Brain microvascular endothelial cell (primary cell): ENCODE measurements at places on chromosomes 11 and 22.

DNA sequence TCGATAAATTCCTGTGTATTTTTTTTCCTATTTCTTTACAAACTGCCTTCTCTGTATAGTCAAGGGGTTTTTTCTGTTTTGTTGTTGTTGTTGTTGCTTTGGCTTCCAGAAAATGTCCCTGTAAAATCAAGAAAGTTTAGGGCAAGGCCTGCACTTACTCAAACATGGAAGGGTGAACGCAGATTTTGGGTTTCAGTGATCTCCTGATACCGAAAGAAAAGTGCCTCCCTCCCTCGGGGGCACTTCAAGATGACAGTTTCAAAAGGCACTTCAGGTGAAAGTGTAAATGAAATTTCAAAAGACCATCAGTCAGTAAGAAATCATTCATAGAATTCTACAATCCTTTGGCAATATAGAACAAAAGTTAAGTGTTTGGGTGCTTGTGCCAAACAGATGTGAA lies 43.4 kb upstream of the TMPRSS4 start:
- no peak for DNase-seq

- DNase-seq = no peak
Observed at GRCh38 chr22:50602338-50602700, 1.7 kb downstream of the MAPK8IP2 start.

GRCh38 chr22:19448076-19448607 lies 631 bp upstream of the C22orf39 start:
- peak; percentile 51 for DNase-seq

- peak; percentile 25 for DNase-seq
Observed at GRCh38 chr11:11789735-11790369, 51.9 kb upstream of the USP47 start.

GRCh38 chr22:22038178-22038880 lies 55.7 kb upstream of the TOP3B start:
- DNase-seq = no peak

GRCh38 chr11:36333897-36334296 lies 37.8 kb downstream of the PRR5L start:
- peak; percentile 72 for DNase-seq

- DNase-seq = no peak
Observed at GRCh38 chr22:48340727-48341709, 1486.7 kb downstream of the BRD1 start.

DNA sequence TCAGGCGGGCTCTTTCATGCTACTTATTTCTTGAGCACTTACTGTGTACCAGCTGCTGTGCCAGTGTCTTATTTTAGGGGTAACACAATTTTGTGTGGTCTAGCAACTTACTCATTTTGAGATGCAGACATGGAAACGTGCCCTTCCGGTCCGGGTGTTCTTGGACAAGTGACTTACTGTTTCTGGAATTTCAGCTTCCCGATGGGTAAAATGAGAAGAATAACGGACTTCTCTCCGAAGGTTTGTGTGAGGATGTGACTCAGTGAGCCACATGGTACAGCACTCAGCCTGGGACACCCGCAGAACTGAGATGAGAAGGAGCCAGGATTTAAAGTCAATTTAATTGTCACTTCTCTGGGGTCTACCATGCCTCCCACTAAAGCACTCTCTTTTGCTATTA lies 114.5 kb upstream of the SYT13 start:
- peak; percentile 81 for DNase-seq
